Stimulated activated CD4-positive, alpha-beta T cell treated with anti-CD3 and anti-CD28 coated beads, Interleukin-15, amount 100 ng/mL, for 1 hour (primary cell): ENCODE measurements at places on chromosomes 1 and 21.

GRCh38 chr1:74681001-74681400, 7.4 kb upstream of the ERICH3 start:
- no peak for DNase-seq

DNA sequence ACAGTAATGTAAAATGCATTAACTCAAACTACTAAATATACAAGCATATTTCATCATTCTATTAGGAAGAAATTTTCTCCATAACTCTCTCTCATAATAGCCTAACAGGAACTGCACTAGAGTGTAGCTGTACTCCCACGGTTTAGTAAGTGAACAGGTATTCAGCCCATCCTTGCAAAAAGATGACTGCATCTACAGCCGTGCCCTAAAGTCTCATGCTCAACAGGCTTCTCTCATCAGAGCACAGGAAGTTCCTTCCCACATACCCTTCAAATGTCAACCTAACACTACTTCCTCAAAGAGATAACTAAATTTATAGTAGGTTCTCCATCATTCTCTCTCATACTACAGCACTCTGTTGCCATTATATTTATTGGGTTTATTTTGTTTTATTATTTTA, 251.6 kb downstream of the AKT3 start:
- DNase-seq, result no peak

- no peak for DNase-seq
Measured at GRCh38 chr1:178607718-178608408, 95.0 kb downstream of the TEX35 start.

DNA sequence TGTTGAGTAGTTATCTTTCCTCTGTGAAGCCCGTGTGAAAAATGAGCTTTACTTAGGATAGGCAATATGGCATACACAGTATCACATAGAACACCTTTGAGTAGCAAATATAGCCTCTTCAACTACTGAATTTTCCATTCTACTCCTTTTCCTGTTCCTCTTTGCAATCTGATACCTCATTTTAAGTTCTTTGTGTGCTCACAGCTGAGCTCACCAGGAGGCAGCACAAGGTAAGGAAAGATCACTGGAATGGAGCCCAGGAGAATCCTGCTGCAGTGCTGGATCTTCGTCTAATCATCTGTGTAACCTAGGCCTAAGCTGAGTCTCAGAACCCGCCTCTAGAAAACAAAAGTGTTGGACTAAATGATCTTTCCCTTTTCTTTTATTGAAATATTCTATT, 171.0 kb downstream of the LRRC40 start:
- no peak for DNase-seq

DNA sequence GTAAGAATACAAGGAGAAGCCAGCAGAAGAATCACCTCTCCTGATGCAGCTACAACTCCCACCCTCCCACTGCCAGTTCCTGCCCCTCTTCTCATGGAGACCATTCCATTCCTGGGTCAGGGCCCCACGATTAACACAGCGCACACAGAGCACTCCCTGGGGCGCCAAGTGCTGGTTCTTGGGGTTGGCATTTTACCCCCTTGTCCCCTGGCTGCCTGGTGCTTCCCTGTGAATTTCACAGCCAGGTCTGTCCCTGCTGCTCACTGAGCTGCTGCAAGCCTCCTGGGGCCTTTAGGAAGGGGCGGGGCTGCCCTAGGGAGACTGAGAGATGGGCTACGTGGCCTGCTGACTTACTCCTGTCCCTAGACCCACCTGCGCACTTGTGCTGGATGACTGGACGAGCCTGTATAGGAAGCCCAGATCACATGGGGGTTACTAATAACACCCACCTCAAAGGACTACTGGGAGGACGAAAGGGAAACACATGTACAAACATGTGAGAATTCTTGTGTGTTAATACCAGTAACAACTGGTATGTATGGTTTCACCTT, 4.8 kb downstream of the ZNF672 start:
- no peak for DNase-seq

DNA sequence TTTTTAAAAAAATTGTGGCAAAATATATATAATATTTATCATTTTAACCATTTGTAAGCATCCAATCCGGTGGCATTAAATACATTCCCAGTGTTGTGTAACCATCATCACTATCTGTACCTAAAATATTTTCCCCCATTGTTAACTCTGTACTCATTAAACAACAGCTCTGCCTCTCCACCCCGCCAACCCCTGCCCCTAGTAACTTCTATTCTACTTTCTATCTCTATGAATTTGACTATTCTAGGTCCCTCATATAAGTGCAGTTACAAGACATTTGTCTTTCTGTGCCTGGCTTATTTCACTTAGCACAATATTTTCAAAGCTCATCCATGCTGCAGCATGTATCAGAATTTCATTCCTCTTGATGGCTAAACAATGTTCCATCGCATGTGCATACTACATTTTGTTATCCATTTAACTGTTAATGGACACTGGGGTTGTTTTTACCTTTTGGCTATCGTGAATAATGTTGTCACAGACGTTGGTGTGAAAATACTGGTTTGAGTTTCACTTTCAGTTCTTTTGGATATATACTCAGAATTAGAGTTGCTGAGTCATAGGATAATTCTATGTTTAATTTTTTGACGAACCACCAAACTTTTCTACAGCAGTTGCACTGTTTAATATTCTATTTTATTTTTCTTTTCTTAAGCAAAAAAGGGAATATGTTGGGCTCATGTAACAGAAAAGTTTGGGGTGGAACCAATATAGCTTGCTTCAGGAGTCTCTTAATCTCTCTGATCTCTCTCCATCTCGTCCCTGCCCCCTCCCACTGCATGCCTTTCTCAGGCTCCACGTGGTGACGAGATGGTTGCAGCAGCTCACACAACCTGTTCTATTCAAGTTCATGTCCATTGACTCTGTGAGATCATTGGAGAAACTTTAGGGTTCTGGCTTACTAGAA, 25.2 kb upstream of the RCAN1 start:
- no peak for DNase-seq

GRCh38 chr1:36540056-36540455, 57.3 kb upstream of the CSF3R start:
- no peak for DNase-seq

DNA sequence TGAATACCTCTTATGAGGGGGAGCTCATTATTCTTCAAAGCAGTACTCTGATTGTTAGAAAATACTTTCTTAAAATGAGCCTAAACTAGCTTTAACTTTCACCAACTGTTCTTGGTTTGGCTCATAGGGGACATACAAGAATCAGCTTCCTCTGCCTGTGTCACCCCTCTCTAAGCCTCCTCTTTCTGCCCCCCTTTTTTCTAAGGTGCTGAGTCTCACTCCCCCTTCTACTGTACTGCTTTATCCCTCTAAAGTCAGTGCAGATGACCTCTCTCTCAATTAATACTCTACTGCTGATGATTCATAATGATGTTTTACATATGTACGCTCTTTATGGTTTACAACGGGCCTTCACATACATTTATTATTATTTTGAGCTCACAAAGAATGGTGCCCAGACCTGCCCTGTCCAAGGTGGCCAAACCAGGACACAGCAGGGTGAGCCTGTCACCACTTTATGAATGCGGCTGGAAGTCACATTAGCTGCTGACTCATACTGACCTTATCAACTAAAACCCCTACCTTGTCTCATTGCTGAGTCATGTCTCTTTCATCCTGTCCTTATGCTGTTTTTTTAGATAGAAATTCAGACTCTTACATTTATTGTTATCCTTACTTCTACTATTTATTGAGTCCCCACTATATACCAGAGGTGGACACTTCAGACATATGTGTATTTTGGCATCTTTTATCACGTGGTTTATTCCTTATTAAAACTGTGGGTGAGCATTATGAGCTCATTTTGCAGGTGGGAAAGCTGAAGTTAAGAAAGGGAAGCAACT, 126.9 kb downstream of the RNF220 start:
- DNase-seq, result no peak

GRCh38 chr1:59072583-59072947, 224.3 kb upstream of the FGGY start:
- DNase-seq, result no peak

DNA sequence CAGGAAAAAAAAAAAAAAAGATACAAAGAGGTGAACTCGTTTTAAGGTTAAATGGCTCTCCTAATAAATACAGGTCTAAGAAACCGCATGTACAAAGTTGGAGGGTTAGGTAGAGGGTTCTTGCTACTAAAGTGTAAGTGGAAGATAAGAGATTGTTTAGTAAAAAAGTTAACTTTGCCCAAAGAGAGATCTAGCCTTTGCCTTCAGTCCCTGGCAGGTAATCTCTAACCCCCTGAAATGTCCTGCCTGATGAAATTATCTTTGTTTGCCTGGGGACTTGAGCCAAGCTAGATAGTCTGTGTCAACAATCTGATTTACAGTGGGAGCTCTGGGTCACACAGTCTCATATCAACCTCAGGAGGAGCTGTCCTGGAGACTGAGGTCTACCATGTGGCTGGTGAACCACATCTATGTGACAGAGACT, 57.6 kb downstream of the TRIM33 start:
- no peak for DNase-seq

DNA sequence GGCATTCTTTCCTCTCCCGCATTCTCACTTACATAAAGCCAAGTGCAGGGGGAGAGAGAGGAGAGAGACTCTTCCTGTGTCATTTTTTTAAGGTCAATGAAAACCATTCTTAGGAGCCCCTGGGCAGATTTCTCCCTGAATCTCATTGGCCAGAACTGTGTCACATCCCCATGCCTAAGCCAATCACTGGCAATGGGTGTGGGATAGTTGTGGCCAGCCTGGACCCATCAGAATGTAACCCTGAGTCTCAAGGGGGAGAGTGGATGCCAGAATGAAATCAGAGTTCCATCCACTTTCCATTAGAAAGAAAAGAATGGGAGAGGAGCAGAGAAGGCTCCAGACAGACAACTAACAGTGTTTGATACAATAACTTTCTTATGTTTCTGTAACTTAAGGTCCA, 31.2 kb upstream of the COQ8A start:
- DNase-seq, result no peak

DNA sequence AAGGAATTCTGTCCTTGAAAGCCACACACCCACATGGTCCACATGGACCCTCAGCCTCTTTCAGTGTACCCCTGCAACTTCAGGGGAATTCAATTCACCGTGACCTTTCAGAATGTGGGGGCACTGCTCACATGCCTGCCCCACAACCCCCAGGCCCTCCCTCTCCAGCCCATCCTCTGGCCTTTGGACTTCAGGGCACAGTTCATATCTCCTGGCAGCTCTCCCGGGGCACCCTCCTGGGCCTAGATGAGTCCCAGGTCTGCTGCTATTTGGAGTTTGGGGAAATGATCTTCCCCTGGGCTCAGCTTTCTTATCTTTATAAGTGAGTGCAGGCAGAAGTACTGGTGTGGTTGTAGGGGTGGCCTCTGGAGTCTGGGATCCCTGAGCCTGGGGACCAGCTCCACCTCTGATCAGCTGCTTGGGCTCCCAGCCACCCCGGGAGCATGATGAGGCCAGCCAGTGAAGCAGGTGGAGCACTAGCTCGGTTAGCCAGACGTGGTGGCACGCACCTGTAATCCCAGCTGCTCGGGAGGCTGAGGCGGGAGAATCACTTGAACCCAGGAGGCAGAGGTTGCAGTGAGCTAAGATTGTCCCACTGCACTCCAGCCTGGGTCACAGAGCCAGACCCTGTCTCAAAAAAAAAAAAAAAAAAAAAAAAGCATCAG, 15.8 kb downstream of the C1orf167 start:
- no peak for DNase-seq

- no peak for DNase-seq
Measured at GRCh38 chr1:242030071-242030470, 31.2 kb upstream of the MAP1LC3C start.

DNA sequence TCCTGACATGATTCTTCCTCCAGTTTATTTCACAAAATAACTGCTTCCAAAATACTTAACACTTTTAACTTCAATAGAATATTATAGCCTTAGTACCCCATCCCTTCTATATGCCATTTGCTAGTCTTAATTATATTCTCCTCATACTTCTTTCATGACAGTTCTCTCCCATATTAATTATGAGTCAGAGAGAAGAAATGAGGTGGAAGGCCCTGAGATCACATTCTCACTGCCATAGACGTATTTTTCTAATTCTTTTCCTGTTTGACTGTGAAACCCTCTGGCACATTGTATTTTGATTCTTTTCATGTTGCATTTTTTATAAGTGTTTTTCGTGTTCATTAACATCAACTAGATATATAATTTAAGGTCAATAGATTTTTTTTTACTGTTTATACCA, 88.4 kb downstream of the GTF2B start:
- DNase-seq, result no peak

DNA sequence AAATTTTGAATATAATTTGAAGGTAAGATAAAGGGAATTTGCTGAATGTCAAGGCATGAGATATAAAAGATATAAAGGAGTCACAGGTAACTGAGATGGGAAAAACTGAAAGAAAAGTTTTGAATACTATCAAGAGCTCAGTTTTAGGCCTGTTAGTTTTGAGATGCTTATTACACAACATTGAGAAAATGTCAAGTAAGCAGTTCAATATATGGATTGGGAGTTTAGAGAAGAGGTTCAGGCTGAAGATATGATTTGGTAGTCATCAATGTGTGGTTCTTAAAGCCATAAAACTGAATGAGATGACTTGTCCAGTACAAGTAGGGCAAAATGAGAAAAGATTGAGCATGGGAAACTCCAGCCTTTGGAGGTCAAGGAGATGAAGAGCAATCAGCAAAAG, 4.7 kb upstream of the RNPC3 start:
- no peak for DNase-seq

GRCh38 chr1:45112661-45113060, 93.7 kb downstream of the ZSWIM5 start:
- no peak for DNase-seq

DNA sequence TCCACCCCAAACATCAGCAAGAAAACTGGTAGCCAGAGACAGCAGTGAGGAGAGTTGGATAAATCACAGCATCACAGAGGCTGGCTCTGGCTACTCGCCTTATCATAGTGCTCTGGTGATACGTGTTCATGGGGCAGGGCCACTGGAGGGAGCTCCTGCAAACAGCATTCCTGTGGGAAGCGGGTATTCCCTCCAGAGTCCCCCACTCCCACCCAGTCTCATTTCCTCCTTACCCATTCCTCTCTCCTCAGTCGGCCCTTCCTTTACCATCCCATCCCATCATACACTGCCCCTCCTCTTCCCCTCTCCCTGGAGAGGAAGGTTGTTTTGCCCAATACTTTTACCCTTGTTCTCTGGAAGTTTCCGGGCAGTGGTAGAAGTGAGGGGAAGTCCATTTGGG, 7.1 kb downstream of the NHLH2 start:
- no peak for DNase-seq

- DNase-seq, result no peak
Measured at GRCh38 chr21:46156678-46157077, 1.3 kb upstream of the FTCD start.

DNA sequence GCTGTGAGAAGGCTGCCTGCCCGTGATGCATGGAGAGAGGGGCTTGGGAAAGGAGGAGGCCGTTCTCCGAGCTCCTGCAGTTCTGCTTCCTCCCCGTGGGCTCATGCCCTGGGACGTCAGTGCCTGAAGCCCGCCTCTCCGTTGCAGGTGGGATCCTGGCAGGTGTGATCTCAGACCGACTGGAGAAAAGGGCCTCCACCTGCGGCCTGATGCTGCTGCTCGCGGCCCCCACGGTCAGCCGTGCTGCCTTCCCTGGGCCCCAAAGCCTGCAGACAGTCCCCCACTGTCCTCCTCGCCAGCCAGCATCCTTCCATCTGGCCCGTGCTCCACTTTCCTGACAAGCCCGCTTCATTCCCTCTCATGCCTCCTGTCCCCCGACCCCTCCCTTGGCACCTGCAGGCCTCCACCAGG, 50.9 kb downstream of the SLC37A1 start:
- DNase-seq, result no peak

- no peak for DNase-seq
Measured at GRCh38 chr21:36705679-36706481, 7.0 kb downstream of the SIM2 start.

- no peak for DNase-seq
Measured at GRCh38 chr1:19312782-19313635, 883 bp downstream of the SLC66A1 start.

- no peak for DNase-seq
Measured at GRCh38 chr1:219312967-219313366, 139.3 kb downstream of the LYPLAL1 start.
